ENCODE measurements at places on chromosomes 3 and 15. TPM values are rescaled to one million over a fixed set of nuclear protein-coding genes. Genes with fewer than 3 reads are reported as not detected.

The VILL gene
- total RNA-seq = 5.6 TPM

The MAGEL2 gene
- total RNA-seq = 2.5 TPM

DNA sequence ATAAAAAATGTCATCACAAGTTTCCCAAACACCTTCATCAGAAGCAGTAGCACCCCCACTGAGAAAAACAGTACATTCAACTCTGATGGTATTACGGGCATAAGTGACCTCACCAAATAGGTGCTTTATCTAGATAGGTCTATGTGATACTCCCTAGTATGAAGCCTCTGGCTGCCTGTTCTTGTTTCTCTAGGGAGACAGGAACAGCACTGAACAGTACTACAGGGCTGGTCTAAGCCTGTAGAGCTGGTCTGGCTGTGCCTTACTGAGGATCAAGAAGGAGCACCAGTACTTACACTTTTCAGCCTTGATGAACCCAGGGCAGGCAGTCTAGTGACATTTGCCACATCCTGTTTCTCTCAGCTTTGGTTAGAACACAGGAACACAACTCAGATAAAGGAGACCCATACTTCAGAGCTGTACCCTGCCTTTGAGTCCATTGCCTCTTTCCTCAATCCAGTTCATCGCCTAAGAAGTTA is 35.9 kb downstream of the OXNAD1 start:
- no peak for DNase-seq

DNA sequence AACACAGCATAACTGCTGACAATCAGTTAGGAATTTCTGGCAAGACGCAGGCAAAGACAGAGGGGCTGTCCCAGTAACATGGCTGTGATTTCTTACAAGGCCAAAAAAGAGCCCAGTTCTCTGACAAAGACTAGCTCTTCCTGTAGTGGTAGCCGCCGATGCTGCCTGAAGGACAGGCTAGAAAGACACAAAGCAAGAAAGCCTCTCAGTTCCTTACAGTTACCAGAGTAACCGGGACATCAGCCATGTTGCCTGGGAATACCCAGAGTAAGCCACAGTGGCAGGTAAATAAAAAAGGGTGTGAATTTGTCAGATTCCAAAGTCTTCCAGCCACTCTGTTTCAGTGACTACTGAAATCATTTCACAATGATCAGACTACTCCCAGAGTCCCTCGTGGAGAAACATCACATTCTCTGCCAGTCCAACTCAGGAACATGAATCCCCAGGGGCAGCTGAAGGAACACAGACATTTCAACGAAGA is 493.6 kb upstream of the ADAMTS9 start:
- no peak for DNase-seq
